ENCODE measurements at places on chromosomes 5 and 9.

GRCh38 chr5:124631874-124632550 lies 114.4 kb downstream of the ZNF608 start:
- no peak for DNase-seq

DNA sequence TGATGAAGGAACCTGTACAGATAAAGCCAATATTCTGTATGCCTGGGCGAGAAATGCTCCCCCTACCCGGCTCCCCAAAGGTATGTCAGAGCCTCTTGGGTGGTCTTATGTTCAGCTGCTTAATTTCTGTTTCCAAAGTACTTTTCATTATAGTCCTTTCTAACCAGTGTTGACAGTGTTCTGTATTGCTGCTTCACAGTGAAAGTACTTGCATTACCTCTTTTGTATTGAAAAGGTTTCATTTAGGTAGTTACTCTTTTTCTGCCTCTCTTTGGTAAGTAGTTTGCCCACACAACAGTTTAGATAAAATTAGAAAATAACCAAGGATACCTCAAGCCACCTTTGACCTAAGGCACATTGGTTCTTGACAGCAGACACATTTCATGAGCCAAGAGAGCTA lies 169.9 kb downstream of the PAM start:
- DNase-seq, result no peak

DNA sequence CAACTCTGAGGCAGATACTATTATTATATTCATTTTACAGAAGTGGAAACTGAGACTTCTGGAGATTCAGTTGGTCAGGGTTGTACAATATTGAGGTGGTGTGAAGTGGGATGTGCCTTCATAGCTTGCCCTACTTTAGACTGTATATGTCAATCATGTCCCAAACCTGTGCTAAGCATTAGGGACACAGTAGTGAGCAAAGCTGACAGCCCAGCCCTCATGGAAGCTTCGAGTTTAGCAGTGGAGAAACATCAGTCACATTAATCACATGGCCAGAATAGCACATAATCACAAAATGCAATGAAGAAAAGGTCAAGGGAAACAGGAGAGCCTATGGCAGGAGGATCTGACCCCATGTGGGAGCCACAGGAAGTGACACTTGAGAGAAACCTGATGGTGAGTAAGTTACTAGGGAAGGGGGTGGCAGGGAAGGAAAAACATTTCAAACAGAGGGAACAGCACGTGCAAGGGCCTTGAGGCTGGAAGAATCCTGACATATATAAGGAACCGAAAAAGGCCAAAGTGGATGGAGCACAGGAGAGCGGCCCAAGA lies 20.5 kb upstream of the RALGPS1 start:
- no peak for DNase-seq

- DNase-seq, result no peak
Measured at GRCh38 chr9:122338994-122339393, 31.8 kb upstream of the PTGS1 start.

DNA sequence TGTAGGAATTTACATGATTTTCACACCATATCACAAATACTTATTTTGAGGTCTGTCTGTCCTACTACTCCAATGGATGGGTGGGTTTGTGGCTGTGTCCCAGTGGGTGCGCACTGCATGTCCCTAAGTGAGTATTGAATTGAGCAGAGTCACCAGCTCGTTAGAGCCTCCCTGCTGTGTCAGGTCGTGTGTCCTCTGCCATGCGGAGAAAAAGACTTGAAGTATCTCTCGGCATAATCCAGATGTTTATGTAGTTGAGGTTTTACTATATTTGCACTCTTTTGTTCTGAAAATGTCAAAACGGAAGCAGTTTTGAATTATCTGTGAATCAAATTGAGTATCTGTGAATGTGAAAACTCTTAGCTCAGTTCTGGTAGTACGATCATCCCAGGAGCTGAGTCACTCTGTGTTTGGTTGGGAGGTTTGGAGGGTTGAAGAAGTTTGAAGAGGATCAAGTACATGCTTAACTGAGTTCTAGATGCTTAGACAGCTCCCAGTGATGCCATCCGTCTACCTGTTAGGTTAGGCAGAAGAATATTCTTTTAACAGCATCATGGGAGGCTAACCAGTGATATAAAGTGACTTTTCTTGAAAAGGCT lies 194.2 kb downstream of the TENT4A start:
- no peak for DNase-seq

- no peak for DNase-seq
Measured at GRCh38 chr5:22764736-22765135, 88.4 kb downstream of the CDH12 start.

- no peak for DNase-seq
Measured at GRCh38 chr9:136734837-136735496, 7.8 kb downstream of the LCN10 start.

DNA sequence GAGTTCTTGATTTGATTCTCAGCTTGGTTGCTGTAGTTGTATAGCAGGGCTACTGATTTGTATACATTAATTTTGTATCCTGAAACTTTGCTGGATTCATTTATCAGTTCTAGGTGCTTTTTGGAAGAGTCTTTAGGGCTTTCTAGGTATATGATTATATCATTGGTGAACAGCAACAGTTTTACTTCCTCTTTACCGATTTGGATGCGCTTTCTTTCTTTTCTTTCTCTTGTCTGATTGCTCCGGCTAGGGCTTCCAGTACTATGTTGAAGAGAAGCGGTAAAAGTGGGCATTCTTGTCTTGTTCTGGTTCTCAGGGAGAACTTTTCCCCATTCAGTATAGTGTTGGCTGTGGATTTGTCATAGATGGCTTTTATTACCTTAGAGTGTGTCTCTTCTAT lies 158.9 kb downstream of the SAXO1 start:
- no peak for DNase-seq

GRCh38 chr5:131441184-131441583 lies 177.3 kb downstream of the CDC42SE2 start:
- no peak for DNase-seq

- DNase-seq, result no peak
Measured at GRCh38 chr5:30747412-30747811, 446.1 kb upstream of the CDH6 start.

Measured in stimulated activated CD8-positive, alpha-beta memory T cell treated with anti-CD3 and anti-CD28 coated beads, Interleukin-7, amount 100 ng/mL, for 48 hours (primary cell).